ENCODE measurements at places on chromosomes 6 and 20.
A peak's percentile ranks its signal among the peaks of the same experiment; 100 is the strongest.

GRCh38 chr6:157985378-157986155, 3.9 kb downstream of the SYNJ2 start:
- no peak for DNase-seq

GRCh38 chr6:158764926-158765325, 54.2 kb downstream of the EZR start:
- DNase-seq, result no peak

DNA sequence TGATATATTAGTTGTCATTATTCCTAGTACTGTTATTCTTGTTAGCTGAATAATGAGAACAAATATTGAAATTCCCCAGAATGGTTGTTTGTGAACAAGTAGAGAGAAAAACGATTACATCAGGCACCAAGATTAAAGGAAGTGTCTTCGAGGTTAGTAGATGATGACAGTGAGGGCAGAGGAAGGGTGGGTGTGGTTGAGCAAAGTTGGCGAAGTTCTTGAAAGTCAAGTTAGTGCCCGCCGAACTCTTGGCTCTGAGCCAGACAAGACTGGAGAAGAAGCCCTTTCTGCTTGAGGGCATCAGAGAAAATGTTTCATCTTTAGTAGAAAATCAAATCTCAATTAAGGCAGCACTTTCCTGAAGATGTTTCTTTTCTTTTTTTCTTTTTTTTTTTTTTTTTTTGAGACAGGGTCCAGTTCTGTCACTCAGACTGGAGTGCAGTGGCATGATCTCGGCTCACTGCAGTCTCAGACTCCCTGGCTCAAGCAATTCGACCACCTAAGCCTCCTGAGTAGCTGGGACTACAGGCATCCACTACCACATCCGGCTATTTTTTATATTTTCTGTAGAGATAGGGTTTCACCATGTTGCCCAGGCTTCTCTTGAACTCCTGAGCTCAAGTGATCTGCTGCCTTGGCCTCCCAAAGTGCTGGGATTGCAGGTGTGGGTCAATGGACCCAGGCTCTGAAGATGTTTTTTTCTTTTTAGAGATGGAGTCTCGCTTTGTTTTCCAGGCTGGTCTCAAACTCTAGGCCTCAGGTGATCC, 77.1 kb downstream of the SGK1 start:
- peak; percentile 36 for DNase-seq

DNA sequence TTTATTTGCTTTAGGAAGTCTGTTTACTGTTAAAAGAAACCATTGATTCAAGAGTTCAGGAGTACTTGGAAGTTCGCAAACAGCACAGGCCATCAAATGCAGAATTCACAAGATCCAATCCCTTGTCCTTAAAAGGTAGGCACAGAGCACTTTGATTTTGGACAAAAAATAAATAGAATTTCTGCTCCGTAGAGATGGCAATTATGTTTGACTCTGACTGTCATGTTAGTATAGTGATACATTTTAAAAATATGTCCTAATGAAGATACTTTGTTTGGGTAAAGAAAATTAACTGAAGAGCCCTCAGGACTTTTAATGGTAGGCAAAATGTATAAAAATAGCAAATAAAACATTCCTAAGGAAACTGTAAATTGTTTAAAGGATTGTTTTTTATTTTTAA, 113.1 kb downstream of the JAG1 start:
- no peak for DNase-seq

DNA sequence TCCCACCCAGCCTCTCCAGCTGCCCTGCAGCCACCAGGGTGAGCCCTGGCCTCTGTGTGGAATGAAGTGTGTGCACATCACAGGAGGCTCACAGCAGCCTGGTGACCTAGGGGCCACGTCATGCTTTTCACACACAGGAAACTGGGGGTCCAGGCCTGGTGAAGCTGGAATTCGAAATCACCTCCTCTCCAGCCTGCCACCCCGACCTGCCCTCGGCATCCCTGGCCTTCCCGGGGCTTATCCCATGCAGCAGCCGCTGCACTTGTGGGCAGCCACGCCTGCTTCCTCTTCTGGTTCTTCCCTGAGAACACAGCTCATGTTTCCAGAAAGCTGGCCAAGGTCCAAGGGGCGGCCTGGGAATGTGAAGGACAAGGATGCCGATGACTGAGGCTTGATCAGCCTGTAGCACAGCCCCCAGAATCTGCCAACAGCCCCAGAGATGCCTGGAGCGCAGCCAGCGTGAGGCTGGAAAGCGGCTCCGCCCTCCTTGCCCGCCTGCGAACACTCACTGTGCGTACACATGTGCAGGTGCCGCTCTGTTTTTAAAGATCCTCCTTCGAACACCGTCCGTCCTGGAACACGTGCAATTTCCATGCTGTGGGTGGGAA, 4.2 kb upstream of the NTSR1 start:
- DNase-seq, result peak; percentile 16

- no peak for DNase-seq
These were observed at the start of gene PROKR2 for GRCh38 chr20:5316188-5317158. Gene PROKR2 (minus strand): TSS chr20:5316954. CDS start chr20:5314369, 2,585 bp downstream.

DNA sequence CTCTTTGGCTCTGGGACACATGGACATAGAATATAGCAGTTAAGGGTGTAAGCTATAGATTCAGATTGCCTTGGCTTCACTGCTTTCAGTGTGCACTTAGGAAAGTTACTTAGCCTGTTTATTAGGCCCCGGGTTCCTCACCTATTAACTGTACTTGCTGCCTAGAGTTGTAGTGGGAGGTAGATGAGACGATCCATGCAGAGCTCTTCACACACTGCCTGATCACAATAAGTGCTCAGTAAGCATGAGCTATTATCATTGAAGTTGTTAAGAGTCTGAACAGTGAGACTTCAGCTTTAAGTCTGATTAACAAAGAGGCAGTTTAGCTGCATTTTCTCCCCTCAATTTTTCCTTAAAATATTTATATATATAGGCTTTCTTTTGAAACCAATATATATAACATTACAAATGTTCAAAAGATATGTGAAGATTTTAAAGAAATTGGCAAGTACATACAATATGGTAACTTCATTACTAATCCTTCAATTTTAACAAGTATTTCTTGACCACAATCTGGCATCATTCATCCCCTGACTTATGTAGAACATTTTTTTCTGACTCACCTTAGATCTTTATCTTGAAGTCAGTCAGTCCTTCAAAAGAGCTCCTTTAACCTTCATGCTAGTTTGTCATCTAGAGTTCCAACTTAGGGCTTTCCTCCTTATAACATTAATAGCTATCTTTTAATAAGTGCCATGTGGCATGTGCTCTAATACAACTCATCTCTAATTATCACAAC, 20.5 kb upstream of the SUPT3H start:
- no peak for DNase-seq

GRCh38 chr6:38091613-38092012, 272.1 kb downstream of the ZFAND3 start:
- no peak for DNase-seq

GRCh38 chr6:53811746-53812145, 16.9 kb downstream of the LRRC1 start:
- DNase-seq, result no peak

DNA sequence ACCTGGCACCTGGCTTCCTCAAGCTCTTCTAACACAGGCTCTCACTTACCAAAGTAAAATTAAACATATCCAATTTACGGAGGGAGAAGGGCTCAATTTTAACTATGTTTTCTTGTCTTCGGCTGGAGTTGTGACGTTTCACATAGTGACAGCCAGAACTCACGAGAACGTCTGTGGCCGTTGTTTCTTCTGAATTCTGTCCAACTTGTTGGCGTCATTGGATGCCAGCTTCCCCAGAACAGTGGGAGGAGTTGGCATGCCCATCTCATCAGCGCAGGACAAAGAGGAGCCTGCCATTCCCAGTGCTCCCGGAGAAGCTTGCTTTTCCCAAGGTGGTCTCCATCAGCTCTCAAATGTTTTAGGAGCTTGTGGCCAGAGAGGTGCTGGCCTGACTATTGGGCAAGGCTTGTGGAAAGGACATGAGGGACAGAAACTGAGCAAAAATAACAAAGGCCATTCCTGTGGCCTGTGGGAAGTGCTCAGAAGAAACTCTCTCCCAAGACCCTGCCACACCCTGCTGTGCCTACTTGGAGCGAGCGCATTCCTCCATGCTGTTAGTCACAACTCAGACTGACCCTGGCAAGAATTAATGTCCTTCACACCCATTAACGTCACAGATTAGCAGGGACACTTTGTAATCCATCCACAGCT, 265.4 kb upstream of the CDH4 start:
- DNase-seq, result no peak

- DNase-seq, result no peak
These were observed 53.6 kb downstream of the ENPP1 start for GRCh38 chr6:131861381-131861780.

DNA sequence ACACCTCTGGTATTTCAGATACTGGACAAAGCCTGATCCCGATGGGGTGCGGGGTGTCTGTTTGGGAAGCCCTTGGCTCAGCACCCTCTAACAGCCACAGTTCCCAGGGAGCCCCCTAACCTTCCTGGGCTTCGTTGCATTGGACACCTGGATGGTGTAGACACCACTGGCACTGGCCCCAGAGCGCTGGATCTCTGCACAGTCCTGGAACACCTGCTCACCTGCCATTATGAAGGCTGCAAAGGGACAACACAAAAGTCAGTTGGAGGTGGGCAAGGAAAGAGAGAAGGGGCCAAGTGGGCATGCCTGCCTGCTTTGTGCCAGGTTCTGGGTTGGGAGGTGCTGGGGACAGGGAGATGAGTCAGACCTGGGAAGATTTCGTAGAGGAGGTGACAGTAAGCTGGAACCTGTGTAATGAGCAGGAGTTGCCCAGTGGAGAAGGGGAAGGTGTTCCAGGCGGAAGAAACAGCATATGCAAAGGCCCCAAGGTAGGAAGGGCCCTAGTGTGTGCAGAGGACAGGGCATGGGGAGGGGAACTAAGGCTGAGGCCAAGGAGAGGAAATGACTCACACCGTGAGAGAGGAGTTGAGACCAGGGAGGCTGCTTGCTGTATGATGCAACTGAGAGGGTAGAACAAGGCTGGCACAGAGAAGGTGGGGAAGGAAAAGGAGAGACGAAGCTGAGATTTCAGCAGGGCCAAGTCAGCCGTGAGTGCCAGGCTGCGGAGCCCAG, 34.9 kb downstream of the ANGPT4 start:
- no peak for DNase-seq

- DNase-seq, result no peak
These were observed 18.6 kb upstream of the MCM3 start for GRCh38 chr6:52303178-52303577.

All from esophagus squamous epithelium (tissue), 5 donors.